HS-27A (cell line): ENCODE measurements at places on chromosomes 6 and 20.

GRCh38 chr6:72789145-72789544, 167.3 kb downstream of the KCNQ5 start:
- DNase-seq: no peak

DNA sequence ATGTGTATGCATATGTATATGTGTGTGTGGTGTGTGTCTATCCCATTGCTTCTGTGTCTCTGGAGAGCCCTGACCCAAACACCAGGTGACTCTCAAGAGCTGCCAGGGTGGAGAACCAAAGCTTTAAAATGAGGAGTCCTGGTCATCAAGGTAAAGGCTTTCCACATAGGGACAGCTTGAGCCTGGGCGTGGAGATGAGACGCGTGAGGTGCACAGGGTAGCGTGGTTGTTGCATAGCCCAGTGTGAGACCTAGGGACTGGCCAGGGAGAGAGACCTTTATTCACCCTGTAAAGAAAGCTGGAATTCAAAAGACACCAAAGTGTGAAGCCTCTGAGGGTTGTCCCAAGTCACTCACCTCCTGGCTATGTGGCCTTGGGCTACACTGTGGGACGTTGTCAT, 149.1 kb downstream of the SYCP2 start:
- no peak for DNase-seq

GRCh38 chr6:9657994-9658393, 756.9 kb downstream of the TFAP2A start:
- DNase-seq: peak; percentile 26

DNA sequence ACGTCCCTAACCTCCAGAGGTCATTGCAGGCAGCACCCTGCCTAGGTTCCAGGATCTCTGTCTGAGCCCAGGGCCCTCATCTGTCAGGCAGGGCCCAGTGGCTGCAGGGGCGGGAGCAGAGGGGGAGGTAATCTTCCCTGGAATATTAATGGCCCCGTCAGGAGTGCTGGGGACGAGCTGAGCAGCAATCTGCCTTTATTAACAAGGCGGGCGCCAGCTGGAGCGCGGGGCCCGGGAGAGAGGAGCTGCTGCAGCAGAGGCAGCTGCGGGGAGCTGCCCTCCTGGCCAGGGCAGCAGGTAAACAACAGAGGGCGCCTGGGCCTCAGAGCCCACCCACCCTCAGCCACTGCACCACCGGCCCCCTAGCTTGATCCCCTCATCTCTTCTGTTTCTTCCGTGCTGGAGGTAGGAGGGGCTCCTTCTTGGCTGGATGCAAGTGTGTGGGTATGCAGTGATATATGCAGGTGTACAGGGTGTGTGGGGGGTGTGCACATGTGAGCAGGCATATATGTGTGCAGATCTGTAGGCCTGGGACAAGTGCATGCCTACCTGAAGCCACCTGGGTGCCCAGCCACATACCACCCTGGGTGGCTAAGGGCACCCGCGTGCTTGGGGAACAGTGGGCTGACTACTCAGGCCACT, 131.8 kb upstream of the MLN start:
- no peak for DNase-seq

GRCh38 chr20:19739351-19739750, 18.7 kb upstream of the RIN2 start:
- no peak for DNase-seq

GRCh38 chr6:160895562-160895961, 96.0 kb upstream of the MAP3K4 start:
- DNase-seq: no peak

DNA sequence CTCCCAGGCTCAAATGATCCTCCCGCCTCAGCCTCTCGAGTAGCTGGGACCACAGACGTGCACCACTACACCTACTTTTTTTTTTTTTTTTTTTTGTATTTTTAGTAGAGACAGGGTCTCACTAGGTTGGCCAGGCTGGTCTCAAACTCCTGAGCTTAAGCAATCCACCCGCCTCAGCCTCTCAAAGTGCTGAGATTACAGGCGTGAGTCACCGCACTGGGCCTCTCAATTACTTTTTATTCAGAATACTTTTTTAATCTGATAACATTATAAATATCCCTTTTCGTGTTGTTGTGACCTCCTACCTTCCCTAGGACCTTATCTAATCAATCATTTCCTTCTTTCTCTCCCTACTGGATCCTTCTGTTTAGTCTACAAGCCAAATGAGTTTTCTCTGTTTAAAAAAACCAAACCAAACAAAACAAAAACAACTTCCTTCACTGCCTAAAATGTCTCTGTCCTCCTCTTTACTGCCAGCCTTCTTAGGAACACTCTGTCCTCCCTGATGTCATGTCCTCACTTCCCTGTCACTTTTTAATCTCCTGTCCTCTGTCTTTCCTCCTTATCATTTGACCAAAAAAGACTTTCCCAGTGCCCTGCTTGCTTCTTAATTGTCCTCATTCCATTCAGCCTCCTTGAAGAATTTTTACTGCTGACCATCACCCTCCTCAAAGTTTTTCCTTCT, 85.0 kb downstream of the CAP2 start:
- no peak for DNase-seq

DNA sequence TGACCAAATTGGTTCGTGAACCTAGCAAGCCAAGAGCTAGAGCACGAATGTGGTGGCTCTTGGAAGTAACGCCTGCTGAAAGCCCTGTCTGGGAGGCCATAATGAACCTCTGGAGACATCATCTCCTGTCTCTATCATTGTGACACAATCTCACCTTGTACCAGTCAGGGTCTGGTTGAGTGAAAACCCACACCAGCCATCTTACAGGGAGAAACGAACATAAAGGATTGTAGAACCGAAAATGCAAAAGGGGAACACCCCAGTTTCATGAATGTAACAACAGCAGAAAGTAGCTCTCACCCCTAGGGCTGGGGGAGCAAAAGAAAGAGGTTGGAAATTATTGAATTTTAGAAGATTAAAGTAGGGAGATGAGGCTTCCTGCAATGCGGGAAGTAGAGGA, 50.9 kb upstream of the TAB2 start:
- DNase-seq: no peak

- DNase-seq: no peak
These were observed 95.5 kb upstream of the NEDD9 start for GRCh38 chr6:11327961-11328360.

GRCh38 chr20:1761116-1761515, 103.5 kb upstream of the SIRPG start:
- DNase-seq: peak; percentile 39
